ENCODE measurements at places on chromosomes 13 and 19.

- DNase-seq = no peak
Observed at GRCh38 chr19:1087813-1088415, 7.3 kb downstream of the POLR2E start.

GRCh38 chr13:32302461-32302860 lies 12.7 kb downstream of the ZAR1L start:
- no peak for DNase-seq

DNA sequence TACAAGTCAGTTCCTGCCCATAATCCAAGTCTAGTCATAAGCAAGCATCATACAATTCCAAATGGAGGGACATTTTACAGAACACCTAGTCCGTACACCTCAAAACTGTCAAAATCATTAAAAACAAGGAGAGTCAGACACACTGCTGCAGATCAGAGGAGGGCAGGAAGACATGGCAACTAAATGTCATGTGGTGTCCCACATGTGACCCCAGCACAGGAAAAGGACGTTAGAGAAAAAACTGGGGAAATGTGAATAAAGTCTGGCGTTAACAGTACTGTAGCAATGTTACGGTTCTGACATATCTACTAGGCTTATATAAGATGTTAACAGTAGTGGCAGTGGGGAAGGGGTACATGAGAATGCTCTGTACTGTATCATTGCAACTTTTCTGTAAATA lies 2.3 kb downstream of the ZSCAN5A start:
- DNase-seq = no peak

DNA sequence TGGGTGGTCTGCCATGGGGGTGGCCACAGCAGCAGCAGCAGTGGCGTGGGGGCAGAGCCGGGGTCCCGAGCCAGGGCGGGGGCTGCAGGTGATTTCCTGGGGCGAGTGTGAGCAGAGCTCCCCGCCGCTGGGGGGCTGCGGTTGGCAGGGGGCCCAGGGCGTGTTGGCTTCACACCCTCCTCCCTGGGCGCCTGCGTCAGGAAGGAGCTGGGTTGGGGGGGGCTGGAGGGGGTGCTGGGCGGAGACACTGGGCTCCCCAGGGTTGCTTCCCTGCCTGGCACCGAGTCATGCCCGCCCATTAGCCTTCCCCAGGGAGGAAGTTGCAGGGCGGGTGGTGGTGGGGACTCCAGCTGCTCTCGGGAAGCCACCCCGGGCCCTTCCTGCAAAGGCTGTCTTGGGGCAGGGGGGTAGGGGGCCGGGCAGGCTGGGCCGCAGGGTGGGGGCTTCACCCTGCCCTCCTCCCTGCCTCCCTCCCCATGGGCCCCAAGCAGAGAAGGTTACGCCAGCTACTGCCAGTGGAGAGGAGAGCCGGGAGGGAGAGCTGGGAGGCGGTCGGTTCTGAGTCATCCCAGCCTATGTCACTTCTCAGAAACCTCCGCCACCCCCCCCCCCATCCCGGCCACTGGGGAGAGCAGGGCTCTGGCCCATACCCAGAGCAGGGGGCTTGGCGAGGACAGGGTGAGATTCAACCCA lies 4.6 kb downstream of the MIDN start:
- no peak for DNase-seq

DNA sequence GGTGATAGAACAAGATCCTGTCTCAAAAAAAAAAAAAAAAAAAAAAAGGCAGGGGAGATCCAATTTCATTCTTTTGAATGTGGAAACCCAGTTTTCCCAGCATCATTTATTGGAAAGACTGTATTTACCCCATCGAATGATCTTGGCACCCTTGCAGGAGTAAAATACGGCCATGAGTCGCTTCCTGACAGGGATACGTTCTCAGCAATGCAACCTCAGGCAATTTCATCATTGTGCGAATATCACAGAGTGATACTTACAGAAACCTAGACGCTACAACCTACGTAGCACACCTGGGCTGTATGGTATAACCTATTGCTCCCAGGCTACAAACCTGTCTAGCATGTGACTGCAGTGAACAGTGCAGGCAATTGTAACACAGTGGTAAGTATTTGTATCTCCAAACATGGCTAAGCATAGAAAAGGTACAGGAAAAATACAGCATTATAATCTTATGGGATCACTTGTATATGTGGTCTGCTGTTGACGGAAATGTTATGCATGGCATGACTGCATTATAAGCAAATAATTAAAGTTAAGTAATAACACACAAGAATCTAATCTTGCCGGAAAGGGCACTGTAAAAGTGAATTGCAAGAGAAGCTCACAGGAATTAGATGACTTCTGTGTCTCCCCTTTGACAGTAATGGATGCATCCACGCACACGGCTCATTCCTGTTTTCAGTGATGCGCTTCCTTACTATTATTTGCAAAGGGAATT lies 24.1 kb downstream of the RFX2 start:
- DNase-seq = no peak

- no peak for DNase-seq
Observed at GRCh38 chr19:45099467-45100191, 6.7 kb downstream of the PPP1R37 start.

- DNase-seq = no peak
Observed at GRCh38 chr13:48888613-48889012, 87.1 kb upstream of the FNDC3A start.

GRCh38 chr19:51784922-51785690 lies 9.9 kb upstream of the FPR3 start:
- DNase-seq = no peak

- no peak for DNase-seq
Observed at GRCh38 chr19:10617409-10618121, 7.8 kb upstream of the SLC44A2 start.

DNA sequence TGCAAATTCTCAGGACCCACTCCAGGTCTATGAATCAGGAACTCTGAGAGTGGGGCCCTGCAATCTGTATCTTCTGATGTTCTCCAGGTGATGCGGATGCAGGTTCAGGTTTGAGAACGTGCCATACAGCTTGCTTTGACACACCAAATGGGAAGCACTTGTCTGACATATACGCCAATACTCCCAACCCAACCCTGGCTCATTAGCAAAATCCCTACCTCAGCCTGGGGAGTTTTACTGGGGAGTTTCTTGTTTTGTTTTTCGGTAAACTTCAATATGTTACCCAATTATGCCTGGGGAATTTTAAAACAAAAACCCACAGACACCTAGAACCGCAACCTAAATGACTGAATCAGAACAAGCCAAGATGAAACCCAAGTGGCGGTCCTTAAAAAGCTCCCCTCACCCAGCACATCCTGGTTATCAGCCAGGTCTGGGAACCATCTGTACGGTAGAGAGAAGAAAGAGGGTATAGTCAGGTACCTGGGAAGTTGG lies 41.2 kb downstream of the ABCC4 start:
- no peak for DNase-seq

GRCh38 chr13:25525884-25526283 lies 154.1 kb downstream of the ATP8A2 start:
- DNase-seq = no peak

GRCh38 chr13:41405367-41405766 lies 52.0 kb upstream of the RGCC start:
- DNase-seq = no peak

GRCh38 chr19:39408392-39409207 lies 2.0 kb downstream of the ZFP36 start:
- no peak for DNase-seq
